ENCODE measurements at places on chromosomes 1 and 21.

DNA sequence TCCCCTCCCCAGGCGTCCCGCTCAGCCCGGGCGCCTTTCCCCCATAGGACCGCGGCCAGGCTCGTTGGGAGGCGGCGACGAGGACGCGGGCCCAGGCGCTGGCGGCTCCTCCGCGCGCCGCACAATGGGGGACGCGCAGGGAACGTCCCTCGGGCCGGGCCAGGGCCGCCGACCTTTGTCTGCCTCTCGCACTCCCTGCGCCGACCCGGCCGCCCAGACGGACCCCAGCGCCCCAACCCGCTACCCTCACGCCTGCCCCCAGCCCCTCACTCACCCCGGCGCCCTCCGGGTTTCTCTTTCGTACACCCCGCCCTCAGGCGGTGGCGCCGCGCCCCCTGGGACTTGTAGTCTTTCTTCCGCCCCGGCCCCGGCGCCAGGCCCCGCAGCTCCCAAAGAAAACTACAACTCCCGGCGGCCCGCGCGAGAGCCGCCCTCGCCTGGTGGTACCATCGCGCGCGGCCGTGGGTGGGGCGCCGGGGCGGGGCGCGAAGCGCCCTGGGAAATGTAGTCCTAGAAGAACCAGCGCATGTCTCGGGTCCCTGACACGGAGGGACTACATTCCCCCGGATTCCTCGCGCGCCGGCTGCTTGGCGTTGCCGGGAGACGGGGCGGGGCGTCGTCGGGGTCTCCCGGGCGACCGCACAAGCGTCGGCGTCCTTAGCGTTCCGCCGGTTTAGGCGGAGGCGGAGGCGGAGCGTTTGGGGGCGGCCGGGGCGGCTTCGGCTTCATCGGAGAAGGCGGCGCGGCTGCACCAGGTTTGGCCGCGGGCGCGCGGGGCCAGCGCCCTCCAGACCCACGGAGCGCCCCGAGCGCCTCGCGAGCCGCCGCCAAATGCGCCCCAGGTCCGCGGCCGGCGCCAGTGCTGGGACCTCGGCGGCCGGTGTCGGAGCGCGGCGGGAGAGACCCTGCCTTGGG, at the start of gene C1orf159:
Gene C1orf159 (minus strand): TSS at position 304 of the 915 bp plus-strand sequence. CDS start 24,546 bp downstream, outside the sequence.
- DNase-seq: peak; percentile 95

- no peak for DNase-seq
Observed at GRCh38 chr1:1250786-1251284, 4.3 kb upstream of the C1QTNF12 start.

- no peak for DNase-seq
Observed at GRCh38 chr1:15042866-15043265, 110.7 kb upstream of the TMEM51 start.

DNA sequence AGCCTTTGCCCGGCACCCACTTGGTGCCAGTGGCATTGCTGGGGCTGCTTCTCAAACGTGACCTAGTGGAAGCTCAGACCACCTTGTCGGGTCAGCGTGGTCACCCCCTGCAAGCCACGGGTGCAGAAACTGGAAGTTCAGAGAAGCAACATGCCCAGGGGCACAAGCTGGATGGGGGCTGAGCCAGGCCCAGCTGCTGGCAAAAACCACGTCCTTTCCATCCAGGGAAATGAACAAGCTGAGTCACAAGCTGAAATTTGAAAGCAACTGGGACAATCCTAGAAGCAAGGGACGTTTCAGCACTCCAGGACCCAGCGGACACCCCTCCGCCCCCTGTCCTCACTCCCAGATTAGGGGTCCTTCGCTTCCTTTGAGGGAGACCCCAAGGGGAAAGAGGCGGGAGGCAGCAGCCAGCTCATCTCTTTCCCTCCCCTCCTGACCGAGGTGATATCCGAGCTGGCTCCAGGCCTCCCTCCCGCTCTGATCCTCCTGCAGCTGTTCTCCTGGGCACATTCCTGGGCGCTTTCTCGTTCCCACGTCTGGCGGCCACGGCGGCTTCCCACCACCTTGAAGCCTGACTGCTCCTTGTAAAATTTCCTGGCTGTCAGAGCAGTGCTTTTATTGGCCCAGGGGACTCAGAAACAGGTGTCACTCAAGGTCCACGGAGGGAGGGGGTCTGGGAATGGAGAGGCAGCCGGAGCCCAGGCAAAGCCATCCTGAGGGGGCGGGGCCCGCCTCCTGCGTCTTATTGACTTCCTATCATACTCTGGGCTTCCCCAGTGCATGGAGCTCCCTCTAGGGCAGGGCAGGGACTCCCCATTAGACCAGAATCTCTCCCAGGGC, 62.8 kb downstream of the PAX7 start:
- no peak for DNase-seq

DNA sequence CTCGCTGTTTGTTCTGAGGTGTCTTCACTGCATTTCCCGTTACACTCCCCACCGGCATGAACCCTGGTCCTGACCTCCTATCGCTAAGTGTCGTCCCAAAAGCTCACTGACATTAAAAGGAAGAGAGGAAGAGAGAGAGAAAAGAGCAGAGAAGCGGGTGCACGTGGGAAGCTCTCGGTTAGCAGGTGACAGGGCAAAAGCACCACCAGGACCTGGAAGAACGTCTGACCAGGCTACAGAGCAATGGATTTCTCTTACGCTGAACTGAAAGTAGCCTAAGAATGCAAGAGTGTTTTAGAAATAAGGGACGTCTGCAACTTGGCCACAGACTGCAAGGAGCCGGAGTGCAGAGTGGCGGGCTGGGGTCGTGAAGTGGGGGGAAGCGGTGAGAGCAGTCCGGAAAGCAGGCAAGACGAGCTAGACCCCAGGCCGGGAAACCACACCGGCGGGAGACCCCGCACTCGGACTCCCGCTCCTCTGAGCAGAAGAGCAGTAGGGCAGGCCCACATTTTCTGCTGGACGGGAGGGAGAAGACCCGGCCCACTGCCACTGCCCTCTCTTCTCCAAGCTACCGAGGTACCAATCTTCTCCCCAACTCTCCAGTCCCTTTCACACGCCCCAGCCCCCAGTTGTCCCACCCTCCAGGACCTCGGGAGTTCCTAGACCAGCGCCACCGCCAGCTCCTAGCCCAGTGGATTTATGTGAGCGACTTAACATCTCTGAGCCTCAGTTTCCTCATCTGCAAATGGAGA, 8.3 kb upstream of the MPZL1 start:
- no peak for DNase-seq

DNA sequence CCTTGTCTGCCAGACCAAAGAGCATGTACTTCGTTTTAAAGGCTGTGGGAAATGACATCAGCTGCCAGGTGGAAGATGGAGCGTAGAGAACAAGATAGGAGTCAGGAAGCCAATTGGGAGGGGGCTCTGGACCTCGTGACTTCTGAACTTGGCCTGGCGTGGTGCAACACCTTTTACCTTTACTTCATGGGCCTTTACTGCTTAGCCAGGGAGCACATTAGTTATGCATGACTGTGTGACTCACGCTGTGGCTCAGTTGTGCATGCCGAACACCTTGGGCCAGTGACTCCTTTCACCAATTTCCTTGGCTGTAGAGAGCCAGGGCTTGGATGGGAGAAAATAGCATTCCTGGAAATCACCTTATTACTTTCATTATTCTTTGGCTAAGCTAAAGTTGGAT, 7.2 kb downstream of the XCL1 start:
- DNase-seq: no peak

DNA sequence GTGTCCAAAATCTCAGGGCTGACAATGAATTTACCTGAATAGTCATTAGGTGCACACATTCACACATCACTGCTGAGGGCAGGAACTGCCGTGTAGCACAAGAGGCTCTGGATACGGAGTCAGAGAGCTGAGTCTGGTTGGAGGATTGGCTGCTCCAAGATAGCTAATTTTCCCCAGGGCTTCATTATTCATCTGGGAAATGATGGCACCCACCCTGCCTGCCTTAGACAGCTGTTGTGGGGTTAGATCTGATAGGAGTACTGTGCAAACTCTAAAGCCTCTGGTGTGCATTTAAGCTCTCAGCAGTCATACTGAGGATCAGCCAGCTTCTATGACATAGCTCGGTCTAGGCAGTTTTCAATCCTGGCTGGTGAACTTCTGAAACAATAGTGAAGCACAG, 67.0 kb downstream of the LMX1A start:
- no peak for DNase-seq

- no peak for DNase-seq
Observed at GRCh38 chr1:234253732-234254131, 119.5 kb upstream of the COA6 start.

- no peak for DNase-seq
Observed at GRCh38 chr1:68291688-68292384, 59.5 kb upstream of the WLS start.

GRCh38 chr1:170765712-170766330, 101.9 kb downstream of the PRRX1 start:
- DNase-seq: no peak

- DNase-seq: no peak
Observed at GRCh38 chr1:6399294-6399693, 5.7 kb upstream of the ACOT7 start.

DNA sequence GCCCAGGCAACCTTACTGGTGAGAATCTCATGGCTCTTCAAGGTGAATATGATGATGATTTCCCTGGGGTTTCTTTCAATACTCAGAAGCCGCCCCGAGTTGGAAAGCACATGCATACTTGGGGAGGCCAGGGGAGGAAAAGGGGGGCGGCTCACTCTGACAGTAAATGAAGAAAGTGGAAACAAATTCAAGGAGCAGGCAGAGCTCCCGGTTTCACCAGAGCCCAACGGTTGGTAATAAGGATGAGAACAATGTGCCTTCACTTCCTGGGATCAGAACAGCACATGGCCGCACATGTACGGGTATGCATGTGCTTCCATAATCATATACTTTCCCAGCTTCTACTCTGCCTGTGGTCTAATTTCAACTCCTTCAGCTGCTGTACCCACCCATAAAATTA, 3.8 kb upstream of the ARHGEF2 start:
- no peak for DNase-seq

DNA sequence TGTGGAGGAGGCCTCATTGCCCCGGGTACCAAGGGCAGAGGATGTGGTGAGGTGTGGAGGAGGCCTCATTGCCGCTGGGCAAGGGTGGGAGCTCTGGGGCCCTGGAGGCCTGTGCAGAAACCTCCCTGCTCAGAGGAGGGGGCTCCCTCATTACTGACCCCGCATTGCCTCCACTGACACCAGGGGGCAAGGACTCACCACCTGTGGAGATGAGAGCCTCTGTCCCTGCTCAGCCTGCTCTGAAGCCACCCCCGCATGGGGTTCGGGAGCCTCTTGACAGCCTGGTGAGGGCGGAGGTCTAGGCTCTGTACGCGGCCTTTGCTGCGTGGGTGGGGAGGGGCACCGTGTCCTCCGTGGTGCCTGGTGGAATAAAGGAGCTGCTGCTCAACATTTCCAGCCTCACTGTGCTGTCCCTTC, 95.0 kb upstream of the COL6A1 start:
- no peak for DNase-seq

GRCh38 chr1:200240656-200241055, 169.2 kb downstream of the ZNF281 start:
- no peak for DNase-seq

DNA sequence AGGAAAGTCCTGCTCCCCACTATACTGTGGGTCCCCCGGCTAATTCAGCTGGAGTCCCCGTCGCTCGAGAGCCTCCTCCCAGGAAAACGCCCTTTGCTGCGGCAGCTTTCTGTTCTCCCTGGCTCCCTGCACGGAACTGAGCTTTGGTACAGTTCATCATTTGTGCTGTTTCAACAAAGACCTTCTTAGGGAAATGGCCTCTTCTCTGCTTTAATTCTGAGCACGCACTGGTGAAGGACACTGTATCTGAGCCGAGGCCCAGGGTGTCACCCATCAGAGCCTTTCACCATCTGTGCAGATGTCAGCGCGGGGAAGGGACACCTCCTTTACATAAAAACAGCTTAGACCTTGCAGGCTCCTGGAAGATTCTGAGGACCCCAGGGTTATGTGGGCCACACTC, 13.5 kb upstream of the PEX10 start:
- no peak for DNase-seq

DNA sequence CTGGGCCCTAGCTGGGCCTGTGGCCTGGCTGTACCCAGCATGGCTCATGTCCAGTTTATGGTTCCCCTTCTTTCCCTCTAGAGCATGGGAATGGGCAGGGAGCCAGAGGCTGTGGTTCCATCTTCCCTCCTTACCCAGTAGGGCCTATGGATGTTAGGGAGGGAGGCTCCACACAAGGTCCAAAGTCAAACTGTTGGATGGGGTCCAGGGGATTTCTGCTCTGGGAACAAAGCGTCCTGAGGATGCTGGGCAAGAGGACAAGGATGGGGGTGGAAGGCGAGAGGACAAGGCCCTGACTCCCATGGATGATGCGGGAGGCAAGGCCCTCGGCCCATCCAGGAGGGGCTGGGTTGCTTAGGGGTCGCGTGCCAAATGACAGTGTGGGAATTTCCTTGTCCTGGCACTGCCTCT, 17.3 kb downstream of the CSF1 start:
- no peak for DNase-seq

DNA sequence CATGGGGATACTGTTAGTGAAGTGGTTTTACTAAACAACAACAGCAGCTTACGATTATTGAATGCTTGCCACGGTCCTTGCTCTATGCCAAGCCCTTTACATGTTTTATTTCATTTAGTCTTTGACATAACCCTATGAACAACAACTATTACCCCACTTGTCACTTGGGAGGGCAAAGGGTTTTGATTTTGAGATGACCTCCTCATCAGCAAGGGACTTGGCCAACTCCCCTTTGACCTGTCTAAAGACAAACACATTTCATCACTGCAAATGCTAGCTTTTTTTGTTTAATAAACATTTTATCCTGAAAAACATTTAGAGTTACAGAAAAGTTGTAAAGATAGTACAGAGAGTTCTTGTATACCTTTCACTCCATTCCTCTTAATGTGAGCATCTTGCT, 152.5 kb upstream of the WNT4 start:
- no peak for DNase-seq

- DNase-seq: peak; percentile 38
Observed at GRCh38 chr1:182786223-182786994, 3.2 kb upstream of the NPL start.

GRCh38 chr21:15063814-15064575, 805 bp downstream of the NRIP1 start:
- DNase-seq: peak; percentile 50

All from right renal cortex interstitium (tissue), 3 donors.